Right lung (tissue), 10 donors: ENCODE measurements at places on chromosomes 5 and 9. TPM values are rescaled to one million over a fixed set of nuclear protein-coding genes. Genes with fewer than 3 reads are reported as not detected.

NUDT12 gene
- 23.7 TPM for polyA plus RNA-seq

LCN10 gene
- 0.12 TPM for polyA plus RNA-seq

UTP15 gene
- 19.3 TPM for polyA plus RNA-seq

ARL10 gene
- 19.2 TPM for polyA plus RNA-seq

ACOT12 gene
- 0.37 TPM for polyA plus RNA-seq

TAF1L gene
- 0.09 TPM for polyA plus RNA-seq

SCGB3A1 gene
- 4.2 TPM for polyA plus RNA-seq

MIER3 gene
- polyA plus RNA-seq, result 51.5 TPM

GDNF gene
- polyA plus RNA-seq, result 0.18 TPM

TEX48 gene
- not detected for polyA plus RNA-seq

NUTM2F gene
- polyA plus RNA-seq, result not detected

PCDHGB3 gene
- 2.6 TPM for polyA plus RNA-seq

MCCC2 gene
- polyA plus RNA-seq, result 44.6 TPM

SLC4A9 gene
- polyA plus RNA-seq, result 0.34 TPM

SURF1 gene
- polyA plus RNA-seq, result 34.9 TPM

CEL gene
- polyA plus RNA-seq, result 2.5 TPM

CDC20B gene
- 13.8 TPM for polyA plus RNA-seq

DEPDC1B gene
- 8.1 TPM for polyA plus RNA-seq

B4GALT1 gene
- polyA plus RNA-seq, result 71.2 TPM

FBXW11 gene
- polyA plus RNA-seq, result 58.1 TPM

ALDH1A1 gene
- 37.5 TPM for polyA plus RNA-seq

ABLIM3 gene
- polyA plus RNA-seq, result 117 TPM

RLN1 gene
- polyA plus RNA-seq, result 0.64 TPM

OGN gene
- polyA plus RNA-seq, result 142 TPM

PCDHB7 gene
- 6.0 TPM for polyA plus RNA-seq

OLFML2A gene
- polyA plus RNA-seq, result 37.2 TPM

ANKRD55 gene
- polyA plus RNA-seq, result 0.63 TPM

CCL28 gene
- polyA plus RNA-seq, result 0.33 TPM

INSL6 gene
- 0.73 TPM for polyA plus RNA-seq

IGIP gene
- 5.2 TPM for polyA plus RNA-seq

ZNF366 gene
- 3.6 TPM for polyA plus RNA-seq

ADAMTSL2 gene
- polyA plus RNA-seq, result 6.3 TPM

LCN1 gene
- not detected for polyA plus RNA-seq

BARHL1 gene
- not detected for polyA plus RNA-seq

PDE8B gene
- polyA plus RNA-seq, result 8.5 TPM

FRRS1L gene
- polyA plus RNA-seq, result 2.9 TPM

RCL1 gene
- 16.9 TPM for polyA plus RNA-seq

SEPTIN8 gene
- 60.6 TPM for polyA plus RNA-seq
